ENCODE measurements at places on chromosomes 1 and 21.

GRCh38 chr1:17672226-17672625 is 82.9 kb upstream of the ACTL8 start:
- no peak for DNase-seq

DNA sequence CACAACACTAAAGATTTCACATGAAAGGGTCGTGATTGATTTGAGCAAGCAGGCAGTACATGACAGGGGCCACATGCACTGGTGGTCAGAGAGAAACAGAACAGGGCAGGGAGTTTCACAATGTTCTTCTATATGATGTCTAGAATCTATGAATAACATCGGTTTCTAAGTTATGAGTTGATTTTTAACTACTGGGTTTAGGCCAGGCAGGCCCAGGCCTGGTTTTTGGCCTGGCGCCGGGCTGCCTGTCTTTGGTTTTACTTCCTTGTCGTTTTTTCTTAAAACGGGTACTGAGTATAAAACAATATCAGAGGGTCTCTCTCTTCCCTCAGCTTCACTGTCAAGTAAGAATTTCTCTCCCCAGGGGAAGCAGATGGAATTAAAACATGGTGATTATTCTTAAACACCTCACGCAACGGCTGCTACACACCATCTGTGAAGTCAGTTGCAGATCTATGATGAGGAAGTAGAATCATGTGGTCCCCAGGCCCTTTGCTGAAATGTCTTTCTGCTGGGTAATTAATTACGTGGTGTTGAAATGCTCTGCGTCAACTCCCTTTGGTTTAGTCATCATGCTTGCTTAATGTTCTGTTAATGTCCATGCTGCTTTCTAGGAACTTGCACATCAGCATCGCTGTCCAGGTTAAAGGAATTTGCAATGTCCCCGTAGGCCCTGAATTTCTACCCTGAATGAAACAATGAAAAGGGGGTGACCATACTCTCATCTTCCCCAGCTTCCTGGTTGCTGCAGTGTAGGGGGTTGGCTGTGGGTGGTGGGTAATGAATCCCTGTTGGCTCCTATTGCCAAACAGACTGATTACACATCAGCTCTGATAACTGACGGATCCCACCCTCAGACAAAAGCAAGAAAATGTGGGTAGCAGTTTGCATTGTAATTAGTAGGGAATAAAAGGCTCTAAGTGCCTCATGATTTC is 70.3 kb downstream of the SERINC2 start:
- no peak for DNase-seq

- no peak for DNase-seq
These were observed 23.4 kb upstream of the PTP4A2 start for GRCh38 chr1:31961536-31961935.

- DNase-seq = no peak
These were observed 257.5 kb downstream of the LRRC40 start for GRCh38 chr1:69947837-69948236.

GRCh38 chr1:2098301-2098698 is 48.1 kb downstream of the PRKCZ start:
- no peak for DNase-seq

- DNase-seq = no peak
These were observed 74.3 kb upstream of the TRABD2B start for GRCh38 chr1:48071513-48071912.

- no peak for DNase-seq
These were observed 463.0 kb downstream of the DSCAM start for GRCh38 chr21:40383951-40384350.

DNA sequence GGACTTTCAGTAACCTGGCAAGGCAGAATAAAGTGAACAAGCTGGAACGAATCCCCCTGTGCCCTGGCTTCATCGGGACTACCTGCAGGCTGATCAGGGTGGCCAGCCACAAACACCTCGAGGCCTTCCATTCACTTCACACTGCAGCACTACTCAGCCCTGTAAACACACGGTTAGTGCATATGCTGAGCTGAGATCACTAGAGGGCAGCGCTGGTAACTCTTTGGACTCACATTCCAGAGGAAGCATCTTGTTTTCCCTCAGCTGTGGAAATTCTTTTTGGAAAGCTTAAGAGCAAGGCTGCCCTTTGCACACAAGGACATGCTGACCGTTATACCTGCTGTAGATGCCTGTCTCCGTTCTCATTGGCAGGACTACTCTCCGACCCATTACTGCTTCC is 32.1 kb downstream of the PCSK9 start:
- DNase-seq = no peak

- no peak for DNase-seq
These were observed 13.0 kb upstream of the KLHDC8A start for GRCh38 chr1:205369701-205370123.

- no peak for DNase-seq
These were observed 9.2 kb downstream of the CCDC27 start for GRCh38 chr1:3761296-3762010.

DNA sequence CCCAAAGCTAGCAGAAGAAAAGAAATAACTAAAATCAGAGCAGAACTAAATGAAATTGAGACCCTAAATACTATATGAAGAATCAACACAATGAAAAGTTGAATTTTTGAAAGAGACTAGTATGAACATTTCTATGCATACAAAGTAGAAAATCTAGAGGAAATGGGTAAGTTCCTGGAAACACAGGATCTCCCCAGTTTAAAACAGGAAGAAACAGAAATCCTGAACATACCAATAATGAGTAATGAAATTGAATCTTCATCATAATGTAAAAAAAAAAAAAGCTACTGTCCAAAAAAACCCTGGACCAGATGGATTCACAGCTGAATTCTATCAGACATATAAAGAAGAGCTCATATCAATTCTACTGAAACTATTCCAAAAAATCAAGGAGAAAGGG is 233.5 kb downstream of the PLPP3 start:
- DNase-seq = no peak

GRCh38 chr1:181558416-181558815 is 75.1 kb downstream of the CACNA1E start:
- DNase-seq = no peak

GRCh38 chr1:226723657-226724532 is 15.2 kb downstream of the ITPKB start:
- DNase-seq = peak; percentile 50

DNA sequence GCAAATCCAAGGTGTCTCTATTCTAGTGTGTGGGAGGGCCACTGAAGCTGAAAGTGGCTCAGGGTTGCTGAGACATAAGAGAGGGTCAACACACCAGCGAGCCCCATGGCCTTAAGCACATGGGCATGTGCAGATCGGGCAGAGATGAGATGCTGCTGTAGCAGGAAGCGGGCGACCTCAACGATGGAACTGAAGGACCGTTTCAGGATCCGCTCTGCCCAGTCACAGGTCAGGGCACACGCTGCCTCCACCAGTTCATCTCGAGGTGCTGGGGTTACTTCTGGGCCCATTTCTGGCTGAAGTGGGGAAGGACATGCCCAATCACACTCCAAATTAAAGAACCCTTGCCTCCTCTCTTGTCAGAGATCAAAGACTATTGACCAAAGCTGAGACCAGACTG is 3.5 kb downstream of the RFX5 start:
- DNase-seq = no peak

- DNase-seq = no peak
These were observed 45.2 kb downstream of the PTPRU start for GRCh38 chr1:29281571-29281970.

Data from NCI-H1930 (cell line).